ENCODE measurements at places on chromosomes 2 and 18. TPM values are rescaled to one million over a fixed set of nuclear protein-coding genes. Genes with fewer than 3 reads are reported as not detected.

TRPM8 gene
- total RNA-seq, result 0.41 TPM

PSMA8 gene
- not detected for total RNA-seq

BCS1L gene
- total RNA-seq, result 28.9 TPM

PROM2 gene
- 0.82 TPM for total RNA-seq

CXCR1 gene
- under 0.01 TPM for total RNA-seq

SNORC gene
- total RNA-seq, result 2.4 TPM

MAPRE2 gene
- total RNA-seq, result 68.9 TPM

PRKAG3 gene
- total RNA-seq, result not detected

NOL4 gene
- 140 TPM for total RNA-seq

ITGB6 gene
- total RNA-seq, result under 0.01 TPM

NDC80 gene
- 4.5 TPM for total RNA-seq

DYNAP gene
- total RNA-seq, result not detected

ALPI gene
- total RNA-seq, result not detected

STARD6 gene
- 0.82 TPM for total RNA-seq

OBSL1 gene
- total RNA-seq, result 40.4 TPM

CHMP3 gene
- 44.4 TPM for total RNA-seq

APLF gene
- total RNA-seq, result 11.8 TPM

BCL2 gene
- total RNA-seq, result 17.9 TPM

PKDCC gene
- total RNA-seq, result 19.6 TPM

GALNT3 gene
- total RNA-seq, result 3.7 TPM

APOB gene
- 0.41 TPM for total RNA-seq

B3GNT7 gene
- 0.82 TPM for total RNA-seq

STK11IP gene
- total RNA-seq, result 13.0 TPM

ABCG8 gene
- 0.41 TPM for total RNA-seq

TRAK2 gene
- total RNA-seq, result 53.8 TPM

SRD5A2 gene
- total RNA-seq, result not detected

SEPTIN10 gene
- total RNA-seq, result 115 TPM

LRPPRC gene
- total RNA-seq, result 106 TPM

TEX44 gene
- total RNA-seq, result not detected

CRYBA2 gene
- total RNA-seq, result not detected

ALPG gene
- not detected for total RNA-seq

CCDC102B gene
- total RNA-seq, result 12.2 TPM

MYOM1 gene
- total RNA-seq, result 0.82 TPM

CLEC4F gene
- total RNA-seq, result not detected
